ENCODE measurements at places on chromosomes 7 and 10.
A peak's percentile ranks its signal among the peaks of the same experiment; 100 is the strongest.

DNA sequence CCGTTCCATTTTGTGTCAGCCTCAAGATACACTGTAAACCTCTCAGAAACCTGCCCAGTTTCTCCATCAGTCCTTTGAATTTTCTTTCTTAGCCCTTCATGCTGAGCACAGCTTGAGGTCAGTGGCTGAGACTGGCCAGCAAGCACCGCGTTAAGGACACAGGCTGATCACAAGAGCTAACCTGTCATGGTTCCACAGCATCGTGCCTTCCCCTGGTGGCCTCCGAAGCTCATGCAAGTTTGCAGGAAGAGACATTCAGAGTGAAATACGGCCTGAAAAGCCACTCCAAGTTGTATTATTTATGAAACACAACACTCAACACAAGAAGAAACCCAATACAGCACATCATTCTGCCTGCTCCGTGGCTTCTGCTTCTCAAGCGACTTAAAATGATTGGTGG lies 57.0 kb upstream of the PFKP start:
- no peak for DNase-seq

GRCh38 chr7:46830-47140 lies 145.6 kb upstream of the FAM20C start:
- DNase-seq, result no peak

DNA sequence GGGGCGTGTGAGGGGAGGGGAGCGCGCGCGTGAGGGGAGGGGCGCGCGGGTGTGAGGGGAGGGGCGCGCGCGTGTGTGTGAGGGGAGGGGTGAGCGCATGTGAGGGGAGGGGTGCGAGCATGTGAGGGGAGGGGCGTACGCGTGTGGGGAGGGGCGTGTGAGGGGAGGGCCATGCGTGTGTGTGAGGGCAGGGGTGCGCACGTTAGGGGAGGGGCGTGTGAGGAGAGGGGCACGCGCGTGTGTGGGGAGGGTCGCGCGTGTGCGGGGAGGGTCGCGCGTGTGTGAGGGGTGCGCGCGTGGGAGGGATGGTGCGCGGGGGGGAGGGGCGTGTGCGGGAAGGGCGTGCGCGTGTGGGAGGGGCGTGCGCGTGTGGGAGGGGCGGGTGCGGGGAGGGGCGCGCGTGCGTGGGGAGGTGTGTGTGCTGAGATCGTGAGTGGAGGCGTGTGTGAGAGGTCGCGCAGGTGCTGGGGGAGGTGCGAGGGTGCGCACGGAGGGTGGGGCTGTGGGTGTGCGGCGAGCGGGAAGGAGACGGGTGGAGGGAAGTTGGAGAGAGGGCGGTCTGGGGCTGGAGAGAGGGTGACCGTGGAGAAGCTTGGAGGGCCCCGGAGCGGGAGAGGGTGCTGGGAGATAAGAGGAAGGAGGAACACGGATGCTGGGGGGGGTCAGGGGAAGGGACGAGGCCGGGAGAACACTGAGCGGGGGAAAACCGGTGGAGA lies 19.7 kb downstream of the MXI1 start:
- DNase-seq, result peak; percentile 84

DNA sequence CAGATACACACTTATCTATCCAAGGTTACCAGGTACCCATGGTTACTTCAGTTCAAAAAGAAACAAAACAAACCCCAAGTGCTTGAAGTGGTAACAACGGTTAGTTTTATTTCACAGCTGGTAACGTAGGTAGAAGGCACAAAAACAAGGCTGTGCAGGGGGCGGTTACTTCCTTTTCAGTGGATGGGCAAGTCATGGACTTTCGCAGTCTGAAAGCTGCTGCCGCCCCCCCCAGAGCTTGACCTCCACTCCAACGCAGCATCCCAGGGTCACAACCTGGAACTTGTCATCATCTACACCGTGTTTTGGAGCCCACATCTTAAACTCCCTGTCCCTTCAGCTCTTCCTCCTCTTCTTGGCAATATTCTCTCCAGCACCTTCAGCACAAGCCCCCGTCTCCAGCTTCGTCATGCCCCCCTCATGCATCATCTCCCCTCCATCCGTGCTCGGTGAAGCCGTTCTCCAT lies 181.2 kb upstream of the ITGB1 start:
- peak; percentile 96 for DNase-seq

DNA sequence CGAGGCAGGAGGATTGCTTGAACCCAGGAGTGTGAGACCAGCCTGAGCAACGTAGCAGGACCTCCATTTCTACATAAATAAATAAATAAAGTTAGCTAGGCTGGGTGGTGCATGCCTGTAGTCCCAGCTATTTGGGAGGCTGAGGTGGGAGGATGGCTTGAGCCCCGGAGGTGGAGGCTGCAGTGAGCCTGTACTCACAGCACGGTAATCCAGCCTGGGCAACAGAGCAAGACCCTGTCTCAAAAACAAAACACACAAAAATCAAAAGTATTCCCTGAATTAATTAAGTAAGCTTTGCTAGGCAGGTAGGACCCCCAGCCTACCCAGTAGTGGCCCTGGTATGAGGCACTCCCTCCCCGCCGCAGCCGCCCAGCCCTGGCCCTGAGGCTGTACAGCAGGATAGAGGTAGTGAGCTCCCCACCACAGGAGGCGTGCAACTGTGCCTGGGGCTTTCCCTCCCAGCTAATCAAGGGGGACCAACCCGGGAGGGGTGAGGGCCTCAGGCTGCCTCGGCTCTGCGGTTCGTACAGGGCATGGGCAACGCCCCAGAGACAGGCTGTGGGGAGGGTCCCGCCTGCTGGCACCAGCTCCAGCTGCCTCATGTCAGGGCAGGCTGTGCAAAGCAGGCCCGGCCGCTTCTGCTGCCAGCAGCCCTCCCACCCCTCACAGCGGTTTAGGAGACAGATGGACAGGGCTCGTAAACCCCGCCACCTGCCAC lies 1.0 kb upstream of the CYP2W1 start:
- DNase-seq, result no peak

- no peak for DNase-seq
These were observed at the start of gene CFAP46 for GRCh38 chr10:132942101-132943057. TSS of gene CFAP46 (minus strand) at chr10:132942570. CDS start at chr10:132942484, 86 bp downstream.
